ENCODE measurements at places on chromosomes 3 and 15. TPM values are rescaled to one million over a fixed set of nuclear protein-coding genes. Genes with fewer than 3 reads are reported as not detected.

The KLHL40 gene
- total RNA-seq: 0.12 TPM

The ISLR gene
- total RNA-seq: 41.6 TPM

The SPTBN5 gene
- 4.2 TPM for total RNA-seq

The STAC gene
- 4.9 TPM for total RNA-seq

The SST gene
- 553 TPM for total RNA-seq

The GP9 gene
- total RNA-seq: not detected

The PIGZ gene
- 1.6 TPM for total RNA-seq

The AADACL2 gene
- total RNA-seq: 11.7 TPM

The PLA2G4B gene
- 19.9 TPM for total RNA-seq

DNA sequence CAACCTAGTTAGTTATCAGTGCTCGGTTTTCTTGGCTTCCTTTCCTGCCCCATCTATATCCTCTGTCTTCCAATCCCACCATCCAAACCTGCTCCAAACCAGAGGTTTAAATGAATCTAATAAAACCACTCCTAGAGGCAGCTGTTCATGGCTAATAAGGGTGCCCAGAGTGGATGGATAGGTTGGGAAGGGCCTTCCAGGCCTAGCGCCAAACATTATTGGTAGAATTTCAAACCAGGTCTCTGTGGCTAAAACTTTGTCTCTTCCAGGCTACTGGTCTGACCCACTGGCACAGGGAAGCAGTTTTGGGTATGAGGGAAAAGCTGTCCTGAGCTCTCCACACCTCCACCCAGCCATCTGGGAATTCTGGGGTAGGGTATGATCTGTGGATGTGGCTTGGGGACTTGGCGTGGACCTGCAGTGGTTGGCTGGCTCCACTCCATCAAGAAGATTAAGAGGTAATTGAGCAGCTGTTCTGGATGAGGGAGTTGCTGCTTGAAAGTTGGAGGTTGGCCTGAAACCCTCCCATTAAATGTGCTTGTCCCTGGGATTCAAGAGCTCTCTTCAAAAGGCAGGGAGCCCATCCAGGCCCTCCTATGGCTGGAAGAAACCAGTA is 29.3 kb upstream of the INSYN1 start:
- H3K27me3 ChIP-seq: peaks cover 10% of the 10 kb centered on the region
- H3K36me3 ChIP-seq: no peaks in the 10 kb centered on the region
- no peak for DNase-seq
- no peak overlapping the region for H3K4me3 ChIP-seq
- no peak overlapping the region for H3K27ac ChIP-seq

- no peaks in the 10 kb centered on the region for H3K36me3 ChIP-seq
- no peaks in the 10 kb centered on the region for H3K4me1 ChIP-seq
- peaks cover 4% of the 10 kb centered on the region for H3K27me3 ChIP-seq
- no peak overlapping the region for H3K27ac ChIP-seq
- H3K4me3 ChIP-seq: no peak overlapping the region
Observed at GRCh38 chr15:91429973-91430372, 329.9 kb downstream of the SV2B start.

DNA sequence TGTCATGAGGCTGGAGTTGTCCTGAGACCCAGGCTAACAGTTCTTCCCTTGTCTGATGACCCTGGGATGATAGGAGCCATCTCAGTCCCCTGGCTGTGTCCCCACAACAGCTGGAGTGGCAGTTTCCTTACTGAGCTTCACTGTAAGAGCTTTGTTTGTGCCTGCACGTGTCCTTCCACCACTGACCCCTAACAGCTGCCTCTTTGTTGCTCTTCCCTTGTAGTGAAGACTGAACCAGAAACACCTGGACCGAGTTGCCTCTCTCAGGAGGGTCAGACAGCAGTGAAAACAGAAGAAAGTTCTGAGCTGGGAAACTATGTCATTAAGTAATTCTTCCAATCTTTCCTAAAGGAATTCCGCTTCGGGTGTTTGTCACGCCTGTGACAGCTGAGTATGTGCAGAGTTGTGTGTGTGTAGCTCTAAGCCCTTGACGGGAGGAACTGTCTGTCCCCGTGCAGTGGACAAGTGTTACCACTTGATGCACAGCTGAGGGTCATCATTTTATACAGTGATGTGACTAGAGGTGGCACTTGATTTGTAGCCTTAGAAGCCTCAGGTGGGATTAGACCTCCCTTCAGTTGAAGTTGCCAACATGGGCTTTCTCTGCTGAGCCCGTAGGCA is 25.0 kb downstream of the MAP6D1 start:
- peak overlapping the region; percentile 53 for H3K27ac ChIP-seq
- H3K4me1 ChIP-seq: no peaks in the 10 kb centered on the region
- H3K27me3 ChIP-seq: no peaks in the 10 kb centered on the region
- no peak overlapping the region for H3K4me3 ChIP-seq
- peaks cover 34% of the 10 kb centered on the region for H3K36me3 ChIP-seq

DNA sequence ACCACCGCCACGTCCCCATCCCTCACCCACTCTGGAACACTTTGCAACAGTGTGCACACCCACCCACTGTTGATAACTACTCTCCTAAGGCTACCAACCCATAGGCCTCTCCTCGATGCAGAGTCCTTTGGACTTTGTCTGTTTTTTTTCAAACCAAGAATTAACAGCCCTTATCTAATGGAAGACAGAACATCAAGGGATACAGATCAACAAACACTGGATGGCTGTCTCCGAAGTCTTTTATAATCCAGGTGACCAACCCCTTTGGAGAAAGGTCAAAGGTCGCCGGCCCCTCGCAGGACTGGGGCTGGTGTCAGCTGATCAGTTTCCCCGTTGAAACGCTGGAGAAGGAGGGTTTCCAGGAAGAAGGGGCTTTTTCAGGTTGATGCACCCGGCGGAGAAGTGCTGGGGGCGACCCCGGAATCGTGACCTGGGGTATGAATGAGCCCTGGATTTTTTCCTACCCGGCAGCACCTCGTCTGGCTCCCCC is 532 bp downstream of the B4GALT4 start:
- no peaks in the 10 kb centered on the region for H3K27me3 ChIP-seq
- H3K4me1 ChIP-seq: peaks cover 9% of the 10 kb centered on the region
- no peak for DNase-seq
- peak overlapping the region; percentile 93 for H3K4me3 ChIP-seq

GRCh38 chr3:87478716-87479115 is 202.3 kb upstream of the POU1F1 start:
- no peak overlapping the region for H3K27ac ChIP-seq
- no peaks in the 10 kb centered on the region for H3K27me3 ChIP-seq
- no peak overlapping the region for H3K4me3 ChIP-seq
- H3K4me1 ChIP-seq: no peaks in the 10 kb centered on the region
- DNase-seq: no peak

DNA sequence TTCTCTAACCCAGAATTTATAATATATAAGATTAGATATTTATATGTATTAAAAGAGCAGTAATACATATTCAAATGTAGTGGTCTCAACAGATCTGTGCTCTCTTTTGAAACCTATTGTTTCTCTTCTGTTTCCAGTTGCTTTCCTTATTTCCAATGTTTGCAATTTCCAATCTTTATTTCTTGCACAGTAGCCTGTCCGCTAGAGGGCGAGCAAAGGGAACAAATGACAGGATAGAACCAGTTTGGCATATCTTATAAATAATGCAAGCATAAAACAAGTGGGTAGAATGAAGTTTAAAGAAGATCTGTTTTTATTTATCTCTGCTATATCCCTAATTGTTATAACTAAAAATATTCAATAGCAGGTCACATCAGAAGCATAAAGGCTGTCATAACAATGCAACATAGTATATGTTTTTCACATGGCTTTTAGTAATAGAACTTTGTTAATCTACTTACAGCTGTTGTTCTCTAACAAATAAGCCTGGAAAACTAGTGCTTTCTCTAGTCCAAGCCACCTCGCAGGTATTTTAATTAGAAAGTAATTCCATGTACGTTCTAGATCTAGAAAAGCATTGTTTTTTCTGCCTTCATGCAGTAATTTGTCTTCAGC is 15.1 kb upstream of the TCAIM start:
- DNase-seq: no peak
- H3K4me3 ChIP-seq: no peak overlapping the region
- H3K27ac ChIP-seq: no peak overlapping the region

DNA sequence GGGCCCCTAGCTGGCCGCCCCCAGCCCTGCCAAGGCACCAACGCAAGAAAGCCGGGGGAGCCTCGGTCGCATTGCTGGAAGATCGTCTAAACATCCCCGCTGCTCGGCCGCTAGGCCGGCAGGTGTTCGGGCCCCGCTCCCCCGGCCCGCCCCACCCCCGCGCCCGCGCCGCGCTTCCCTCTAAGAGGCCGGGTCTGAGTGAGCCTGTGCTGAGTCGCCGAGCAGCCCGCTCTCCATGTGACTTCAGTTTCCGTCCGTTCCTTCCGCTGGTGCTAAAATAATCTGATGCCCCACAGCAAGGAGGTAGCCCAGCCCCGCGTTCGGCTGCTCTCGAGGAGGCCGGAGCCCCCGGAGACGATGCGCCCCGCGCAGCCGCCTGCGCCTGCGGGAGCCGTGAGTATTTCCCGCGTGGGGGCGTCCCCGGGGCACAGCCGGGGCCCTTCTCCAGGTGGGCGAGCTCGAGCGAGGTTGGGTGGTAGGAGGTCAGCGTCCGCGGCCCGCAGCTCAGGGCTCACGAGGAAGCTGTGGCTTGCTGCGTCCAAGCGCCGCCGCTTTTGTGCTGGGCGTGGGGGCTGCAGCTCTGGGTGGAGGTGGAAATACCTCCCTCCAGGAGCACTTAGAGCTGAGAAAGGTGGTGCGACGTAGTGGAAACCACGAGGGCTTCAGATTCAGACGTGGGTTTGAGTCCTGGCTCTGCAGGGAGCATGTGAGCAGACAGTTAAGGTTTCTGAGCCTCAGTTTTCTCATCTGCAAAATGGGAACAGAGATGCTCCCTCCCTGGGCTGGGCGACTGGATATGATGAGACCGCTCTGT is at the start of gene NRROS:
Gene NRROS (plus strand): TSS at position 212 of the 814 bp plus-strand sequence. CDS start 14,846 bp downstream, outside the sequence.
- H3K27me3 ChIP-seq: peaks cover 34% of the 10 kb centered on the region
- H3K36me3 ChIP-seq: no peaks in the 10 kb centered on the region
- H3K4me1 ChIP-seq: no peaks in the 10 kb centered on the region
- no peak within 1 kb of the TSS for H3K27ac ChIP-seq
- DNase-seq: no peak

- DNase-seq: no peak
- peaks cover 3% of the 10 kb centered on the region for H3K4me1 ChIP-seq
- H3K27me3 ChIP-seq: no peaks in the 10 kb centered on the region
- H3K36me3 ChIP-seq: no peaks in the 10 kb centered on the region
- H3K4me3 ChIP-seq: no peak overlapping the region
Observed at GRCh38 chr15:93239591-93239990, 150.6 kb upstream of the RGMA start.

- no peak overlapping the region for H3K27ac ChIP-seq
- H3K4me1 ChIP-seq: no peaks in the 10 kb centered on the region
- no peak overlapping the region for H3K4me3 ChIP-seq
Observed at GRCh38 chr3:63116922-63117321, 161.2 kb upstream of the SYNPR start.

DNA sequence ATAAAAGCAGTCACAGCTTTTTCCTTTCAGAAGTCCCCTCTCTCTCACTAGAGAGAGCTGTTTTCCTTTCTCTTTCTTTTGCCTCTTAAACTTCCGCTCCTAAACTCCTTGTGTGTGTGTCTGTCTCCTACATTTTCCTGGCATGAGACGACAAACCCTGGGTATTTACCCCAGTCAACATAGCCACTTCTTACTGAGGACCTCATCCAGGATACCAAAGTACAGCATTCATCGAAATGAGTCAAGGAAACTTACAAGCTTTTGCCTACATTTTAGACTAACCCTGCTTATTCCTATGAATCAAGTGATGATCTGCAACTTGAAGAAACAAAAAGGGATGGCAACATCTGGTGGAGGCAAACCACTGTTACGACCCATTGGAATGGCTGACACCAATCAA is 16.7 kb downstream of the PATL2 start:
- DNase-seq: no peak
- H3K4me1 ChIP-seq: no peaks in the 10 kb centered on the region
- H3K27me3 ChIP-seq: peaks cover 19% of the 10 kb centered on the region
- H3K36me3 ChIP-seq: no peaks in the 10 kb centered on the region
- no peak overlapping the region for H3K27ac ChIP-seq

- peaks cover 5% of the 10 kb centered on the region for H3K27me3 ChIP-seq
- no peak overlapping the region for H3K27ac ChIP-seq
Observed at GRCh38 chr3:12273045-12273695, 15.7 kb upstream of the PPARG start.

GRCh38 chr3:89699229-89699628 is 591.8 kb downstream of the EPHA3 start:
- DNase-seq: no peak
- peaks cover 4% of the 10 kb centered on the region for H3K27me3 ChIP-seq
- no peak overlapping the region for H3K4me3 ChIP-seq
- no peak overlapping the region for H3K27ac ChIP-seq

GRCh38 chr15:88375234-88375927 is 91.8 kb downstream of the MRPL46 start:
- H3K27me3 ChIP-seq: peaks cover 50% of the 10 kb centered on the region
- H3K36me3 ChIP-seq: no peaks in the 10 kb centered on the region
- no peak overlapping the region for H3K27ac ChIP-seq
- no peak overlapping the region for H3K4me3 ChIP-seq
- DNase-seq: no peak

DNA sequence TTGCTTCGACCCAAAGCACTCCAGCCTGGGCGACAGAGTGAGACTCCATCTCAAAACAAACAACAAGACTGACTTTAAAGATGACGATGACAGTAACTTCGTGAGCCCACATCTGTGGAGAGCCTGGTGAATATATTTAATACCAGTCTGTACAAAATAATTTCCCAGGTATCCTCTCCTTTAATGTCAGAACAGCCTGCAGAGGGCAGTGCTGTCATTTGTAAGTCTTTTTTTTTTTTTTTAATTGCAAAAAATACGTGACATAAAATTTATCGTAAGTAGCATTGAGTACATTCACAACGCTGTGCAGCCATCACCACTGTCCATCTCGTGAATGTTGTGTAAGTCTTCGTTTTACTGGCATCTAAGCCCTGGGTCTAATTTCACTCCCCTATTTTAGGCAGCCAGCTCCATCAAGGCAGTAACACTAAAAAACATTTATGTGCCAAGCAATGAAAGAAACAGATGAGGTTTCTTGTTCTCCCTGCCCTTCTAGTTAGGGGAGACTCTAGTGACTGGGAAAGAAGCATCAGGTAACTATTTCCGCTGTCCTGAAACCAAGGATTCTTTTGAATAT is 1.4 kb downstream of the HTD2 start:
- DNase-seq: no peak
- H3K4me3 ChIP-seq: peak overlapping the region; percentile 96
- peaks cover under 1% of the 10 kb centered on the region for H3K27me3 ChIP-seq
- H3K27ac ChIP-seq: peak overlapping the region; percentile 18
- peaks cover 16% of the 10 kb centered on the region for H3K36me3 ChIP-seq

- no peaks in the 10 kb centered on the region for H3K4me1 ChIP-seq
- H3K27ac ChIP-seq: no peak overlapping the region
- H3K27me3 ChIP-seq: no peaks in the 10 kb centered on the region
- no peaks in the 10 kb centered on the region for H3K36me3 ChIP-seq
- no peak overlapping the region for H3K4me3 ChIP-seq
Observed at GRCh38 chr3:85560088-85560785, 601.4 kb downstream of the CADM2 start.

All from type B pancreatic cell (in vitro differentiated cells).